A549 treated with GW870086 at 1 μM for 4 hours (cell line): ENCODE measurements at places on chromosomes 11 and 22. TPM values are rescaled to one million over a fixed set of nuclear protein-coding genes. Genes with fewer than 3 reads are reported as not detected.

C1QTNF4 gene
- 0.07 to 0.09 TPM in 2 of 5 replicates, not detected in the others for total RNA-seq

LRRN4CL gene
- 0.06 to 0.17 TPM (median 0.10 TPM) in 4 of 5 replicates, not detected in the other for total RNA-seq

OR5P2 gene
- not detected in 5 replicates for total RNA-seq

GP1BB gene
- 0.45 to 1.9 TPM (median 1.5 TPM) in 5 replicates for total RNA-seq

HBB gene
- not detected in 5 replicates for total RNA-seq

RASSF7 gene
- 45.1 to 53.1 TPM (median 51.9 TPM) in 5 replicates for total RNA-seq
